ENCODE measurements at places on chromosomes 12 and 14.

- no peak for DNase-seq
Observed at GRCh38 chr14:70188659-70189455, at the start of gene SLC8A3. TSS of gene SLC8A3 (minus strand) at chr14:70188951. CDS start at chr14:70168422, 20,529 bp downstream.

DNA sequence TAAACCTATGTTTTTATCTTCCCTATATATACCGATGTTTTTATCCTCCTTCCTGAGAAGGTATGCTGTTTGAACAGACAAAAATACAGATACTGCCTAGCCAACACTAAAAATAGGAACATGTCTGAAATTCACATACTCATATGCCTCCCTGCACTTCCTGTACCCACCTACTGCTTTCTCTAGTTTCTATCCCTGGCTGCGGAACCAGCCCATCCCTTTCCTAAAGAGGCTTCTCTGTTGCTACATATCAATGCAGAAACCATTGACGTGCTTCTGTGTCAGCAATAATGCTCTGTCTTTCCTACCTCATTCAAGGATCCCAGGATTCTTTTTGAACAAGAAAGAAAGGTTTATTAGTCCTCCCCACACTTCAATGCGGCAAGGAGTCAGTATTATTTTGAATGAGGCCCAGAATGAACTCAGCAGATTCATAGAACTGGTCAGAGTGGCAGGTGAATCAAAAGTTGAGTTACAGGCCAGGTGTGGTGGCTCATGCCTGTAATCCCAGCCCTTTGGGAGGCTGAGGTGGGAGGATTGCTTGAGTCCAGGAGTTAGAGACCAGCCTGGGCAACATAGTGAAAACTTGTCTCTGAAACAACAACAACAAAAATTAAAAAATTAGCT lies 67.8 kb upstream of the NAP1L1 start:
- DNase-seq = no peak

DNA sequence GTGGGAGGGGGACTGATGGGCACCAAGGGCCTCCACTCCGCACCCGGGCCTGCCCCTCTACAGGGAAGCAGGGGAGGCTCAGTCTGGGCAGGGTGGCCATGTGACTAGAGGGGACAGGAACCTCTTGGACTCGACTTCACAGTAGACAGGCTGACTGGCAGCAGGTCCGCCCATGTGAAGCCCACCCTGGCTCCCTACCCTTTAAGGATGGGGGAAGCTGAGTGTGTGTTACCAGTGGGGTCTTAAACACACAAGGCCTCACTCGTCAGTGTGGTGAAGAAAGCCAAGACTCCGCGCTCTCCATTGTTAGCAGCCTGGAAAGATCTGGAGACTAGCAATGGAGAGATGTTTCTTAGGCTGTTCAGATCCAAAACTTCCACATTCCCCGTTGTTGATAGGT lies 52.4 kb downstream of the ANAPC7 start:
- DNase-seq = no peak

DNA sequence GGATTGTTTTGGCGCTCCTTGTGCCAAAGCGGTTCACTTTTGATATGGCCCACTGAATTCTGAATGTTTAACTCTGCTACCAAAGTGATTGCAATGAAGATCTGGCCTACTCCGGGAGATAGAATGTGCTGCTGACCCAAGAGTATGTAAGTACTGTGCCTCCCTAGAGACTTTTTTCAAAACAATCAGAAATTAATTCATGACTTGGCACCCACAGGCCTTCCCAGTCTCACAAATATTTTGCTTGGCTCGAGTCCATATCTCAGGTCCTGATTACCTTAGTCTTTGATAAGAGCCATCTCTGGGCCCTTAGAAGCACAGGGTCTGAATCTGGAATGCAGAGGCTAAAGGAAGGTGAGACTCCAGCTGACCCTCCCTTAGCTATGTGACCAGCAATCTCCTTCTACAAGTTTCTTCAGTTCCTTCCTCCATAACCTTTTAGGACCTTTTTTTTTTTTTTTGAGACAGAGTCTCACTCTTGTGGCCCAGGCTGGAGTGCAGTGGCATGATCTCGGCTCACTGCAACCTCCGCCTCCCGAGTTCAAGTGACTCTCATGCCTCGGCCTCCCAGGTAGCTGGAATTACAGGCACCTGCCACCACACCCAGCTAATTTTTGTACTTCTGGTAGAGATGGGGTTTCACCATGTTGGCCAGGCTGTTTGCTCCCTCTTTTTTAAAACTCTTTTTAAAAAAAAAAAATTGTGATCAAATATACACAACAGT lies 49.5 kb upstream of the METAP2 start:
- no peak for DNase-seq

GRCh38 chr12:67211494-67211893 lies 57.7 kb upstream of the CAND1 start:
- no peak for DNase-seq

DNA sequence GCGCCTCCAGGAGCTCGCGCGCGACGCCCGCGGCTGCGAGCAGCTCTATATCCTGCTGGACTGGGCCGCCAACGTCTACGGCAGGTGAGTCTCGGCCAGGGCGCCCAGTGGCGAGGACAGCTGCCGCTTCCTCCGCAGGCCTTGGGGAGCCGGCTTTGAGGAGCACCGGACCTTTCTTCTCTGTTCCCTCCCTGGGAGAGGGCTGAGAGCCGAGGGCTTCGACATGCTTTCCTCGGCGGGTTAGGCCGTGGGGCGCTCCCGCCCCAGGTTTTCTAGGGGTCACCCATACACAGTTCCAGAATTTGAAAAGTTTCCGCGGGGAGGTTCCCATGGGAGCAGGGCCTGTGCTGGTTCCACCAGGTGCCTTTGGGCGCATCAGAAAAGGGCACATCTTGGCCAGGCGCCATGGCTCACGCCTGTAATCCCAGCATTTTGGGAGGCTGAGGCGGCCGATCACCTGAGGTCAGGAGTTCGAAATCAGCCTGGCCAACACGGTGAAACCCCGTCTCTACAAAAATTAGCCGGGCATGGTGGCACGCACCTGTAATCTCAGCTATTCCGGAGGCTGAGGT lies 8.2 kb downstream of the EXOC3L4 start:
- no peak for DNase-seq

DNA sequence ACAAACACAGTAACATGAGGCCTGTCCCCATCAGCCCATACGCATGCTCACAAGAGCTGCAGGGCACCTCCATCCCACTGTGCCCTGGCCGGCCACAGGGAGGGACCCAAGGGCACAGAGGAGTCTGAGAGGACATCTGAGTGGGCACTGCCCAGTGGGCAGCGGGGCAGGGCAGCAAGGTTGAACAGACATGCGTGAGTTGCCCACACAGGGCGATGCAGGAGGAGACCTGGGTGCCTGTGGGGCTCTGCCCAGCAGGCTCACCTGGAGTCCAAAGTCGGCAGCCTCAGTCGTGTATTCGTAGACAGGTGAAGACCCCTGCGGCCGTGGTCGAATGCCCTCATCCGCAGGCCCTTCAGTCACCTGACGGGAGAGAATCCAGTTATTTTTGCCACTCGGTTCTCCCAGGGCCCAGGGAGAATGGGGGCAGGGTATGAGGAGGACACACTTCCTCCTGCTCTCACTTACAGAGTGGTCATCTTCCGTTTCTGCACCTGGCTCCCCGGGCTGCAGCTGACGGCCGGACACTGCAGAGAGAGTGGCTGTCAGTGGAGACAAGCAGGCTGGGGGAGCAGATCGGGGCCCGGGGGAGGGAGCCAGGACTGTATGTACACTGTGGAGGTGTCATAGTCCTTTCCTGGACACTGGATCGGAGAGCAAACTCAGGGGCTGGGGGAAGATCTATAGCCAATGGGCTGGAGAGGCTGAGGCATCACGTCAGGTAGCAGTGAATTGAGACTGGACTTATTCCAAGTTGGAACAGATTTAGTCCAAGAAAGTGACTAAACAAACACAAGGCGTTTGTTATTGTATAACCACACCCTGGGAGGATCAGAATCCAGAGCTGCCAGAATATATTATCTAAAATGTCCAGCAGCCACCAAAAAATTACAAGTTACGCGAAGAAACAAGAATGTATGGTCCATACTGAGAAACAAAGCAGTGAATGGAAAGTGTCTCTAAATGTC lies 20.7 kb downstream of the AHNAK2 start:
- no peak for DNase-seq

GRCh38 chr14:28102814-28103213 lies 663.8 kb upstream of the FOXG1 start:
- DNase-seq = no peak

- no peak for DNase-seq
Observed at GRCh38 chr12:26101763-26102162, 23.1 kb downstream of the BHLHE41 start.

- no peak for DNase-seq
Observed at GRCh38 chr14:61470961-61471293, 149.5 kb downstream of the PRKCH start.

- DNase-seq = no peak
Observed at GRCh38 chr12:12007001-12007712, 63.6 kb upstream of the BCL2L14 start.

DNA sequence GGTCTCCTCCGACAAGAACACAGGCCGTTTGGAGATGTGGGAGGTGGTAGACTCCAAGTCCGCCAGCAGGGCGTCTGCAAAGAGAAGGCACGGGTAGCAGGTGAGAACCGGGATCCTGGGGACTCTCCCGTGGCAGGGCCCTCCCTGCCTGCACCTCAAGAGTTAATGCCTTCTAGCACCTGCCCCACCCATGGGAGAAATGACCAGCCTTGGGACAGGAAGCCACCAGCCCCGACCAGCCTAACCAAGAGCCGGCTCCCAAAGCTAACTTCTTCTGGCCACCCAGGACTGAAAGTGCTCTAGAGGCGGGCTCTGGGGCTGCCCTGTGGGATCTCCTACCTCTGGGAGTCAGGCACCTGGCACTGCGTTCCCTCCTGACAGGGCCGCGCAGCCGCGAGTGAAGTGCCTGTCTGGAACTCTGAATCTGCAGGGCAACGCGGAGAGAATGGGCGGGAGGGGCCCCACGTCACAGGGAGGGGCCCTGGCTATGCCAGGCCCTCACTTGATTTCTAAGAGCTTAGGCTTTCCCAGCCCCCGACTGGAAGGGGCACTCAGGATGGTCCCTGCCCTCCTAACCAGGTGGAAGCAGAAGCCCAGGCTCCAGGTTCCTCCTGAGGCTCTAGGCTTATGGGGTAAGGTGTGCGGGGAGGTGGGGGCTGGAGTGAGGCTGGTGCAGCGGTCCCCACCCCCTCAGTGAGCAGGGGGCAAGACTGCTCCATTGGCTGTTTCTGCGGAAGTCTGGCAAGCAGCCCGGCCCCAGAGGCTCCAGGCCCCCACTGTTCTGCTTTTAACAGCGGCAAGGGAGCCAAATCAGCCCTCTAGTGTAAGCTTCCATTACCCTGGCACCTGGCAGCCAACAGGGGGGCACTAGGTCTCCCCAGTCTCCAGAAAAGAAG lies 23.6 kb upstream of the RPLP0 start:
- no peak for DNase-seq

DNA sequence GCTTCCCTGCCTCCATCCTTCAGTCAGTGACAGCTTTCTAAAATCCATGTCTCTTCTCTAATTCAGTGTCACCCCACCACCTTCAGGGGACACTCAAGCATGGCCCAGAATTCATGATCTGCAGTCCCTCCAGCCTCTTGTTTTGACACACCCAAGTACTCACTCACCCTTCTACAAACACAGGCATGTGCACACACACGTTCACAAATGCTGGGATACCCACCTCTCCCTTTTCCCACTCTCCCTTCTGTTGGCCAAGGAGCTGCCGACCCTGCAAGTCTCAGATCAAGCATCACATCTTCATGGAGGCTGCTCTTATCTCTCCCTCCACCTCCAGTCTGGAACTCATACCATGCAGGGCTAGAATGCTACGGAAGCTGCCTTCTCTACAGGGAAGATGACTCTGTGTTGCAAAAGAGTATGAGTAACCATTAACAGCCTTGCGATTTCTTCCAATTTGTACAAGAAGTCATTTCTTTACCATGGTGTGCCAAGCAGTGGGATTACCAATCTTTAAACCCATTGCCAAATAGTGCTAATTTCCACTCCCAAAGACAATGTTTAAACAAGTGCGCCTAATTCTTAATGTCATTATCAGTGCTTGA lies 196.1 kb downstream of the BCL11B start:
- no peak for DNase-seq

DNA sequence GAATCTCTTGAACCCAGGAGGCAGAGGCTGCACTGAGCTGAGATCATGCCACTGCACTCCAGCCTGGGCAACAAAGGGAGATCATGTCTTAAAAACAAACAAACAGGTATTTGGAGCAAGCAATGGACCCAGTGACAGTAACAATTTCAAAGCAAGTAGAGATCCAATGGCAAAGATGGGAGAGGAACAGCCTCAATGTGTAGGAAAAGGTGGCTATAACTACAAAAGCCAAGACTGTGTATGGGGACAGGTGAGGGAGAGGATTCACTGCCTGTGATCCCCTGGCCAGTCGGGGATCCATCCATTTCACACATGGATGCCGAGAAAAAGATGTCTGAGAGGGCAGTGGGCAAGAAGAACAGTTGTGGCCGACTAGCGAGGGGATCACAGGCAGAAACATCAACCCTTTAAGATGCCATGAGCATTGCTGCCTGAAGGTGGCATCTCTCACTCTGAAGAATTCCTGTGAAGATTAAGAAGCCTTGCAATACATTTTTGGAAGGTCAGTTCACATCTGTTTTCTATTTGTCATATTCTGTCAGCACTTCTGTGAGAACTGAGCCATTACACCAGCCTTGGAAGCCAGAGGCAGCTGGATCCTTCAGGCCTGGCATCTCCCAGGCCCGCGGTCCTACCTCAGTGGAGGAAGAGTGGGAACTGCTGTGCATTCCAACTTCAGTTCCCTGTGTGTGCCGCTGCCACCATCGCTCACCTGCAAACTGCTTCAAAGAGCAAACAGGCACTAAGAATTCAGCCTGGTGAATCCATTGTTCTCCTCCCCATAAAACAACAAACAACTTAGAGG lies 54.5 kb upstream of the FRS2 start:
- no peak for DNase-seq

- no peak for DNase-seq
Observed at GRCh38 chr12:96890331-96890730, 16.7 kb upstream of the NEDD1 start.

DNA sequence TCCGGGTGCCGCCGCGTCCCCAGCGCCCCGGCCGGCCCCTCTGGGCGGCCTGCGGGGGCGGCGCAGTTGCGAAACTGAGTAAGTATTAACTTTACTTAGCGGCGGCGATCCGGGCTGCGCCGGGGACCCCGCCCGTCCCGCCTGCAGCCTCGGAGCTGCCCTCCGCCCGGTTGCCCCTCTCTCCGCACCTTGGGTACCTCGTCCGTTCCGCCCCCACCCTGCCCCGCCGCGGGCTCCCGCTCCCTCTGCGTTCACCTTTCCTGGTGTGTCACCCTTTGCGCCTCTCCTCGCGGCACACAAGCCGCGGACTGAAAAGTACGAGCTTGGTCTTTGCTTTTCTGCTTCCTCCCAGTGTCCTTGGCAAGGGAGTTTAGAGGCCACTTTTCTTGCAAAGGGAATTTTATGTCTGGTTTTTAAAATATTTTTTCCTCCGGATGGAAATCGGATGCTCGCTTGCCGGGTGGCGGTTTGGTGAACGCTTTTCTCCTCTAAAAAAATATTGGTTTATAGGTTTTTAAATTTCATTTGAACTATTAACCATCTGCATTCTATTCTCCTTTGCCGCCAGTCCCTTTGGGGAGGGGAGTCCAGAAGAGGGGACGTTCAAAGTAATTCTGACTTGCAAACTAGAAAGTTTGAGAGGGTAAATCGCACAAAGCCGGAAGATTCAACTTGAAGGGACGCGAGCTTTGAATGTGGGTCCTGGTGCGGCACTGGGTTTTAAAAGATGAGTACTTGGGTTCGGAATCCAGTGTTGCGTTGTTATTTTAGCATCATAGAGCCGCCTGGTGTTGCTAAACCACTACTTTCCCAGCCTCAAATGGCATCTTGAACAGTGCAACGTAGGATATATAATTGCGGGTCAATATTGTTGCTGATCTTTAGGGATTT lies 834 bp downstream of the RASSF8 start:
- DNase-seq = no peak

- no peak for DNase-seq
Observed at GRCh38 chr12:21220266-21220665, 89.3 kb downstream of the SLCO1B1 start.

- no peak for DNase-seq
Observed at GRCh38 chr14:67495827-67496226, 7.3 kb upstream of the TMEM229B start.

Data from activated naive CD4-positive, alpha-beta T cell (primary cell).